ENCODE measurements at places on chromosomes 4 and X.

- no peak for DNase-seq
Observed at GRCh38 chr4:30912098-30912714, 192.0 kb downstream of the PCDH7 start.

DNA sequence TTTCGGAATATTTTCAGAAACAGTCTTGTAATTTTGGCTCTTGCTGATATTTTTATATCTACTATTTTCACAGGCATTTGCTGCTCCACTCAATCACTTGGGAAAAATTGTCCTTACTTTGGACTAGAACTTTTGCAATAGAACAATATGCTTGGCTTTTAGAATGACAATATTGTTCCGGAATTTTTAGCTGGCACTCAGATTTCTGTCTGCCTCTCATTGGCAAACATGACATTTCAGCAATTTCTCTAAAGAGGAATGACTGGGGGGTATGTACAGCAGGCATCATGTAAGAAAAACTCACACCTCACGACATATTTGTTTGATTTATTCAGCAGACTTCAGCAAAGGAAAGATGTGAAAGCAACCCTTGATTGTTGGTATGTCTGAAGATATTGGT, 243.6 kb upstream of the GPRIN3 start:
- no peak for DNase-seq

DNA sequence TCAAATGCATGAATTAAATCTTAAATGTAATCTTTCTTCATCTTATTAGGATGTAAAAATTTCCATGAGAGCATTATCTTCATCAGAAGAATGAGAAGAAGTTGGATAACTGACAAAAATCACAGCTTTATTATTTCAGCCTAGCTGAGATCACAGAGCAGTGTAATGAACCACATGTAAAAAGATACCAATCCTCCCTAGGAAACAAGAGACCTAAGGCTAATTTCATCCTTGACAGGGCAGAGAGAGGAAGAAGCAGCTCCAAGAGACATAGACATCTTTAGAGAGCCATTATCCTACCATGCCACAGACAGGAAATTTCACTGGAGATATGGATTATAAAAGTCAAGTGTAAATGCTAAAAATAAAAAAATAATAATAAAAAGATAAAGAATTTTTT, 40.9 kb upstream of the IL15 start:
- DNase-seq: no peak

GRCh38 chr4:106323119-106323518, 6.8 kb downstream of the AIMP1 start:
- DNase-seq: no peak

DNA sequence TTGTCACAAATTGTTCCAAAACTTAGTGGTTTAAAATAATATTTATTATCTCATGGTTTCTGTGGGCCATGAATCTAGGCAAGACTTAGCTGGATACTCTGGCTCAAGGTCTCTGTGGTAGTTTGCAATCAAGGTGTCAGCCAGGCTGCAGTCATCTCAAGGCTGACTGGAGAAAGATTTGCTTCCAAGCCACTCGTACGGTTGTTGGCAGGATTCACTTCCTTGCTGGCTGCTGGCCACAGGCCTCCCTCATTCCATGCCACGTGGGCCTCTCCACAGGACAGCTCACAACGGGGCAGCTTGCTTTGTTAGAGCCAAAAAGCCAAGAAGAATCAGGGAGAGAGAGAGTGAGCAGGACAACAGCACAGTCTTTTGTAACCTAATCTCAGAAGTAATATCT, 101.4 kb downstream of the WWC2 start:
- no peak for DNase-seq

DNA sequence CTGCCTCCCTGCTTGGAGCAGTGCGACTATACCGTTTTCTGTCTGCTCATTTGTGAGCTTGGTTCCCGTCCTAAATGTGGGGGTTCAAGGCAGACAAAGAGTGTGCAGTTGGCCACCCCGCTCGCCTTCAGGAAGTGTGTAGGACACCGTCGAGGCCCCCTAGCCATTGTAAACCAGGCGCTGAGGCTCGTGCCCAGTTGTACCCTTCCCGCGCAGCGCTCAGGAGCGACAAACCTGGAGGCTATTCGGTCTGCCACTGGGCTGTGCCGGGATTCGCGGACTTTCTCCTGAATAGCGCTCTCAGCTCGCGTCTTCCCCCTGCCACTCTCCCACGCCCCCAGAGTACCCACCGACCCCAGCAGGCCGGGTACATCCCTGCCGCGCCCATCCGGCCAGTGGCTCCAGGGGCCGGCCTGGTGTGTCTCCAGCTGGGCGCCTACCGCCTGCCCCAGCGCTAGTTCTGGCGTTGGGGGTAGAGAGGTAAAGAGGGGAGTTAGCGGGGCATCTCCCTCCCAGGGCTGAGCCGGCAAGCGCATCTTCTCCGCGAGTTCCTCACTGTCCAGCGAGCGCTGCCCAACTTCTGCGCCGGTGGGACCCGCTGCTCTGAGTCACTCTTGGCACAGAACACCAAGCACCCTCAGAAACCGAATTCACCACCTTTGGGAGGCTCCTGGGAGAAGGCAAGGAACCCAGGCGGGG, 880 bp upstream of the LONRF3 start:
- no peak for DNase-seq

GRCh38 chr4:55087009-55087912, 38.1 kb downstream of the KDR start:
- no peak for DNase-seq

GRCh38 chr4:34138385-34138784, 2105.9 kb downstream of the ARAP2 start:
- no peak for DNase-seq

- no peak for DNase-seq
Observed at GRCh38 chr4:9143421-9144080, 26.7 kb upstream of the FAM90A26 start.

- DNase-seq: no peak
Observed at GRCh38 chr4:108560616-108561015, 59.8 kb upstream of the RPL34 start.

- DNase-seq: no peak
Observed at GRCh38 chr4:73597594-73597993, 22.6 kb downstream of the RASSF6 start.

- no peak for DNase-seq
Observed at GRCh38 chr4:11072999-11073398, 355.7 kb downstream of the HS3ST1 start.

- DNase-seq: no peak
Observed at GRCh38 chr4:141702472-141703182, 66.2 kb downstream of the IL15 start.

DNA sequence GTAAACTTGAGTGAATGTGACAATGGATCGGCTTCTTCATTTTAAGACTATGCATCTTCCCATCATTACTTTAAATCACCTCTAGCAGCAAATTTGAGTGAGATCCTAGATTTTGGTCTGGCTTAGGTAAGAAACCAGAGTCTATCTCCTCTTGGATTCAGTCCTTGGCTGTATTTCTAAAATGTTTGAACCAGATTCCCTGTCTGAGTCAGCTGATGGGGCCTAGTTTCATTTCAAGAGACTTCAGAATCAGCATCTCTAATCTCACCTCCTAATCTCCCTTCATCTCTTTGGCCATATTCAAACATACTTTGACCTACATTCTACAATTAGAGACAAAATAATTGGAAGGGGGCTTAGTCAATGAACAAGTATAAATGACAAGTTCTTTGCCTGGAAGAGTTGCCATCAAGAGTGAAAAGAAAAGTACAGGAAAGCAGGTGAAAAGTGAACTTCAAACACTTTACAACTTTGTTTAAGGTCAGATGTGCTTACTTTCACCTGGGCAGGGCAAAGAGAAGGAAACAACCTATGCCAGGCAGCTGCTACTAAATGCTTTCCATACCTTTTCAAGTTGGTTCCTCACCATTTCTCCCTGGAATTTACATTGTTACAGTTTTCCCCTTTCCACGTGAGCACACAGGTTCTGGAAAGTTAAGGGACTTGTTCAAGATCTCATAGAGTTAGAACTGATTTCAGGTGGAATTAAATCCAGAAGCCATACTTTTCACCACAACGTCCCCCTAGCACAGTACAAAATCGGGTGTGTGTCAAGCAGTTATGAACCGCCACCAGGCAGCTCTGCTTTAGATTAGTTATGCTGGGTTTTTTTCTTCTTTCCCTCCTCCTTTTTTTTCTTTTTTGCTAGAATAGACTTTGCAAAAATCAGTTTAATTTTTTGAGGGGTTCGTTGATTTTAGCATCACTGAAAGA, 30.7 kb upstream of the PITX2 start:
- DNase-seq: no peak

- no peak for DNase-seq
Observed at GRCh38 chrX:129980540-129981199, 1.8 kb upstream of the BCORL1 start.

DNA sequence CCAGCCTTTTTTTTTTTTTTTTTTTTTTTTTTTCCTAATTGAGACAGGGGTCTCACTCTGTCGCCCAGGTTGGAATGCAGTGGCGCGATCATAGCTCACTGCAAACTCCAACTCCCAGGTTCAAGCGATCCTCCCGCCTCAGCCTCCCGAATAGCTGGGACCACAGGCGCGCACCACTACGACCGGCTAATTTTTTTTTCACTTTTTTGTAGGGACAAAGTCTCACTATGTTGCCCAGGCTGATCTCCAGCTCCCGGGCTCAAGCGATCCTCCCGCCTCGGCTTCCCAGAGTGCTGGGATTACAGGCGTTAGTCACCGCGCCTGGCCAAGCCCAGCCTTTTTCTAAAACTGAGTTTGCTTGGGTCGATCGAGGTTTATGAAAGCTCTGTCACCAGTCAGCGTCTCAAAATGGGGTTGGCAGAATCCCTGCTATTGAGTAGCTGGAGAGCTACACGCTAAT, 1.3 kb upstream of the OTUD5 start:
- DNase-seq: no peak

GRCh38 chr4:16731776-16732380, 166.6 kb downstream of the LDB2 start:
- no peak for DNase-seq

GRCh38 chrX:134396174-134396573, 63.8 kb upstream of the HPRT1 start:
- no peak for DNase-seq

GRCh38 chr4:78517050-78517652, 34.4 kb upstream of the ANXA3 start:
- DNase-seq: no peak

DNA sequence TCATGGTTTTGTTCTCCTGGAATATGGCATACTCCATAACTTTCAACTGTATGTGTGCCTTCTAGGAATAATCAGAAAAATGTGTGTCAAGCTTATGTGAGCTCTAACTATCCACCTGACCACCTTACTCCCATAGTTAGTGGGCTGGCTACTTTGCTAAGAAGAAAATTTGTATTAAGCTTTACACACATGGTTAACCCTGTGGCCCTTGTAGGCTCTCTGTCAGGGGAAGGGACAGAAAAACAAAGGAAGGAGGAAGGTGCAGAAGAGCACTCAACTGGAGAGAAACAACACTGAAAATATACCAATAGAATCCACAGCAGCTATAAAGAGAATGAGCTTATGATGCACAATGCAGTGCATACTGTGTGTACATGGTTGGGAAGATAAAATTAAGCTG, 84.6 kb downstream of the PPP3CA start:
- DNase-seq: no peak

GRCh38 chr4:88409789-88410188, 31.1 kb downstream of the HERC6 start:
- no peak for DNase-seq

- DNase-seq: no peak
Observed at GRCh38 chrX:77945910-77946545, 23.4 kb downstream of the PGAM4 start.

GRCh38 chrX:46703980-46704379, 54.9 kb downstream of the SLC9A7 start:
- no peak for DNase-seq

GRCh38 chrX:15761564-15762191, 23.6 kb downstream of the CA5B start:
- DNase-seq: no peak

GRCh38 chr4:95643627-95644026, 94.9 kb upstream of the UNC5C start:
- DNase-seq: no peak

- no peak for DNase-seq
Observed at GRCh38 chrX:150940844-150941495, 42.2 kb upstream of the HMGB3 start.

GRCh38 chr4:150316332-150317205, 238.3 kb downstream of the DCLK2 start:
- no peak for DNase-seq

- no peak for DNase-seq
Observed at GRCh38 chrX:68249903-68250302, 183.4 kb downstream of the OPHN1 start.

GRCh38 chr4:183205193-183205592, 106.1 kb downstream of the WWC2 start:
- no peak for DNase-seq

GRCh38 chrX:109393859-109394258, 88.0 kb downstream of the GUCY2F start:
- DNase-seq: no peak

DNA sequence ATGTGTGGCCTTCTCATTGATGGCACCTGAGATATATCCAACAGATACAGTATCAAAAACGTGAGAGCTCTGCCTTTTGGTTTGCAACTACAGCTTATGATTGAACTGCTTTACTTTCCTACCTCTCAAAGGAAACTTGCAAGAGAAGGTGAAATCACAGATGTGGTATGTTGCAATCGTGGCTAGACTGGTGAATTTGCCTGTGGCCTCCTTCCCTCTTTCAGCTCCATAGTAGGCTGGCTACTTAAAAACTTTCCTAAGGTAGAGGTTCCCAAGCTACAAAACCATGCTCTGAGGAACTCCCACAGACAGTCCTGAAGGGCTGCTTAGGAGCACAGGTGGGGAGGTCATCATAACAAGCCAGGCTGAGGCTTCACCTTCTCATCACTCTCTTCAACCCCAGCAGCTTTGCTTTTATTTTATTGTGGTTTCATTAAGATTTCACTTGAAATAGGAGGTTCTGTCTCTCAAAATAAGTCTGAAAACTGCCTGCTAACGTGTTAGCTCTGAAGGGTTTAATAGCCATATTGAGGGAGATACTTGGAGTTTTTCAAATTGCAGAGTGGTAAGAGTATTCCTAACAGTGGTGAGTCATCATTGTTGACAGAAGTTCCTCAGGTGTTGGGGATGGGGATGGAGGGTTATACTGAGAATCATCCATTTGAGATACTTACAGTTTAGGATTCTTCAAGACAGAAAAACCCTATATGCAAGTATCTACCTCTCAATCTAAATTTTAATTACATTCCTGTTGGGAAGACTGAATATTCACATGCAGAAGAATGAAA, 93.5 kb upstream of the UCP1 start:
- DNase-seq: no peak

DNA sequence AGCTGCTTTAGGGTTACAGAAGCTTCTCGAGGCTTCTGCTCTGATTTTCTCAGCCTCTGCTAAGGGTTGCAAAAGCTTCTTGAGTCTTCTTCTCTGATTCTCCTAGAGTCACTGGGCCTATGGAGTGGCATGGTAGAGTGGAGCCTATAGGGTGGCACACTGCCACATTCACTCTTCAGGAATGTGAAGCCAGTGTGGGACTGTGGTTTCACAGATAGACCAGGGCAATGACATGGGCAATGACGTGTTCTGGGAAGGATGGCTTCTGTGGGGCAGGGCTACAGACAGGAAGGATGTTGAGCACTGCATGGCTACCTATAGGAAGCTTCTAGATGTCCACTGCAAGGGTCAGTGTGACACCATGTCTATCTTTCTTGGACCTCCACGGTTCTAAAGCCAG, 11.0 kb upstream of the MAMLD1 start:
- DNase-seq: no peak

Measured in esophagus squamous epithelium (tissue), 5 donors.